ENCODE measurements at places on chromosomes 3 and 15. TPM values are rescaled to one million over a fixed set of nuclear protein-coding genes. Genes with fewer than 3 reads are reported as not detected.

Gene C3orf22
- total RNA-seq: not detected

Gene GLT8D1
- 69.9 TPM for total RNA-seq

- DNase-seq: no peak
Measured at GRCh38 chr3:45962033-45962432, 18.8 kb downstream of the CXCR6 start.

DNA sequence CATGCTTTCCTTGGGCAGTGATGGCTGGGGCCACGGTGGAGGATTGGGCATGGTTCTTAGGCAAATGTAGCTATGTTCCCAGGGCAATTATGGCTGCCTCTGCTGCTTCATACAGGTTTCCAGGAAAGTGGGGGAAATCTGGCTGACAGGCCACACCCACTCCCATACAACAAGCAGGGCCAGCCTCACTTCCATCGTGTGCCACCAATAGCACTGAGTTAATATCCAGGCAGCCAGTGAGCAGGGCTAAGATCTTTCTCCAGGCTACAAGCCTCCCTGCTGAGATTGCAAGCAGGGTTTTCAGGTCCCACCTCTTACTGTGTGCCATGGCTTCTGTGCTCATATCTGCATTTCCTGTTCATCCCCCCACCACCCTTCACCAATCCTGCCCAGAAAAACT is 1291.9 kb downstream of the SI start:
- DNase-seq: no peak

Gene SAXO2
- total RNA-seq: 3.9 TPM

Gene B4GALT4
- total RNA-seq: 12.0 TPM
